ENCODE measurements at places on chromosomes 13 and 19.
A peak's percentile ranks its signal among the peaks of the same experiment; 100 is the strongest.

DNA sequence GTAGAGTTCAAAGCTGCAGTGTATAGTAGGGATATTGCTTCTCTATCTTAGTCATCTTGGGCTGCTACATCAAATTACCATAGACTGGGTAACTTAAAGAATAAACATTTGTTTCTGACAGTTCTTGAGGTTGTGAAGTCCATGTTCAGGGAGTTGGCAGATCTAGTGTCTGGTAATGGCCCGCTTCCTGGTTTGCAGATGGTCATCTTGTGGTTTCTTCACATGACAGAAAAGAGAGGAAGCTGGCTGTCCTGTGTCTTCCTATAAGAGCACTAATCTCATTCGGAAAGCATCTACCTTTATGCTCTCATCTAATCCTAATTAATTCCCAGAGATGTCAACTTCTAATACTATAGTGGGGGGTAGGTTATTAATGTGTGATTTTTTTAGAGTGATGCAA is 6.2 kb downstream of the ZNF763 start:
- no peak for DNase-seq

GRCh38 chr19:2616741-2617392 is 85.6 kb downstream of the GNG7 start:
- no peak for DNase-seq

GRCh38 chr19:53772943-53773342 is 51.2 kb downstream of the NLRP12 start:
- peak; percentile 29 for DNase-seq

DNA sequence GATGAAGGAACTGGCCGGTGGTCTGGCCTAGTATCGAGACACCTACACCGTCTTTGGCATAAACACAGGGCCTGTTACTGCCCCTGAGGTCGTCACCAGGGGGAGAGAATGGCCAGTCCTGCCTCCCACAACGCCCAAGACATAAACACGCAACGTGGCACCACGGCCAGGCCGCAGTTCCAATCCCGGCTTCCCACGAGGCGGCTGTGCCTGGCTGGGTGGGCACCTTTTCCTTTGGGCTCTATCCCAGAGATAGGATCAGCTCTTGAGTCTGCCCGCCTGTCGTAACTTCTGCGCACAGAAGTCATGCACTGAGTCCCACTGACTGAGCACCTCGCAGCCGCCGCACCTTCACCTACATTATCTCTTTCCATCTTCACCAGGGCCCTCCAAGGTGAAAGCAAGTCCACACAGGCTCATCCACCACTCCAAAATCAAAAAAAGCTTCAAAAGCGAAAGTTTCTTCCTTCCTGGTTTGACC is 1.1 kb downstream of the MIER2 start:
- no peak for DNase-seq

DNA sequence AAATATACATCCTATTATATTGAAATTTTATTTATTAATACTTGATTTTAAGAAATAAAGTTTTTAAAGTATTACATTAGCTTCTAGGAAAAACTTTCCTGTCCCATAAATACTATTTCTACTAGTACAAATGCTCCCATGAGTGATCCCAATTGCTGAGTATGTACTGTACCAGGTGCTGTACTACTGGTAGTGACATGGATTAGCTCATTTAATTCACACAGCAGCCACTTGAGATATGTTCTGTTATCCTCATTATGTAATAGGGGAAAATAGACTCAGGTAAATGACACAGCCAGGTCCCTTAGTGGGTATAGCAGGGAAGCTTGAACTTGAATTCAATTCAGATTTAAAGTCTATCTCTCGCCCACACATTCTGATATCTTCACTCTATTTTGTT is 363.1 kb downstream of the FGF14 start:
- no peak for DNase-seq

DNA sequence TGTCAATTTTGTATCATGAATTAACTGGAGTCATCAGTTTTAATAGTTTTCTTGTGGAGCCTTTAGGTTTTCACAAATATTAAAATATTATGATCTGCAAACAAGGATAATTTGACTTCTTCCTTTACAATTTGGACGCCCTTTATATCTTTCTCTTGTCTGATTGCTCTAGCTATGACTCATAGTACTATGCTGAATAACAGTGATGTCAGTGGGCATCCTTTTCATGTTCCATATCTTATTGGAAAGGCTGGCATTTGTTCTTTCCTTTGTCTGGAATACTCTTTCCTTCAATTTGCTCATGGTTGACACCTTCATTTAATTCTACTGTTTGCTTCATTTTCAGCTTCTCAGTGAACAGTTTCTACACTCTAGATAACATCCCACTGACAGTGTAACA is 1129.3 kb downstream of the SLITRK5 start:
- DNase-seq: no peak

- DNase-seq: no peak
Observed at GRCh38 chr13:101919541-101920181, 467.2 kb downstream of the ITGBL1 start.

- no peak for DNase-seq
Observed at GRCh38 chr13:25725104-25725503, 326.7 kb downstream of the SHISA2 start.

GRCh38 chr13:63167699-63168337 is 1752.2 kb upstream of the PCDH20 start:
- no peak for DNase-seq

- DNase-seq: no peak
Observed at GRCh38 chr13:29583073-29583785, 12.3 kb downstream of the SLC7A1 start.

DNA sequence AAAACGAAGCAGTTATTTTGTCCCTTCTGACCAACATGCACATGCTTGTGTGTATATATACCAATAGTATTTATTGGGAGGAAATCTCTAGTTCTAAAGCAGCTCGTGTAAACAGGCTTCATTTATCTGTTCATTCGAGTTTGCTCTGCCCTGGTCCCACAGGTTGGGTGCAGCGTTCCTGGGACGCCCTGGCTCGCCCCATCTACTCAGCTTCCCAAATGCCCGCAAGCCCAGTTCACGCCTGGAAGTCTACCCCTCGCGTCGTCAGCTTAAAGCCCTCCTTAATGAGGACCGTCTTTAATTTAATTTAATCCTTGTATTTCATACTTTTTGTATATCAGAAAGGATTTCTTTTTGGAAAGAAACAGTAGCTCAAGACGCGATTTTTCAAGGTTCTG is 604 bp downstream of the THSD1 start:
- no peak for DNase-seq

- no peak for DNase-seq
Observed at GRCh38 chr19:47032171-47032811, 12.7 kb downstream of the NPAS1 start.

DNA sequence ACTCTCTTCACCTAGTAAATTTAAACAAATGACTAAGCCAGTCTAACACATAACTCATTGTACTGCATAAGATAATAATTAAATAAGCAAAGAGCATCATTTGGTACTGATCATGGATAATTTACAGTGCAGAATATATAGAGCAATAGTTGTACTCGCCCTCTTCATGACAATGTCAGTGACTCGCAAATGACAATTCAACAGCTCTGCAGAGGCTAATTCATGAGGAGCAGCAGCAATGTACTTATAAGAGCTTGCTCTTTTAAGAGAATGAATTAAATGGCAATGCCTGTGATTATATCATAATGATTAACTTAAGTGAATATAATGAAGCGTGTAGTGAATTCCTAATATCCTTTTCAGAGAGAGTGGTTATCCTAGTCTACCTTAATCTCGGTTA is 284.5 kb upstream of the PCDH20 start:
- DNase-seq: no peak

GRCh38 chr13:75312884-75313520 is 169.0 kb downstream of the TBC1D4 start:
- no peak for DNase-seq

DNA sequence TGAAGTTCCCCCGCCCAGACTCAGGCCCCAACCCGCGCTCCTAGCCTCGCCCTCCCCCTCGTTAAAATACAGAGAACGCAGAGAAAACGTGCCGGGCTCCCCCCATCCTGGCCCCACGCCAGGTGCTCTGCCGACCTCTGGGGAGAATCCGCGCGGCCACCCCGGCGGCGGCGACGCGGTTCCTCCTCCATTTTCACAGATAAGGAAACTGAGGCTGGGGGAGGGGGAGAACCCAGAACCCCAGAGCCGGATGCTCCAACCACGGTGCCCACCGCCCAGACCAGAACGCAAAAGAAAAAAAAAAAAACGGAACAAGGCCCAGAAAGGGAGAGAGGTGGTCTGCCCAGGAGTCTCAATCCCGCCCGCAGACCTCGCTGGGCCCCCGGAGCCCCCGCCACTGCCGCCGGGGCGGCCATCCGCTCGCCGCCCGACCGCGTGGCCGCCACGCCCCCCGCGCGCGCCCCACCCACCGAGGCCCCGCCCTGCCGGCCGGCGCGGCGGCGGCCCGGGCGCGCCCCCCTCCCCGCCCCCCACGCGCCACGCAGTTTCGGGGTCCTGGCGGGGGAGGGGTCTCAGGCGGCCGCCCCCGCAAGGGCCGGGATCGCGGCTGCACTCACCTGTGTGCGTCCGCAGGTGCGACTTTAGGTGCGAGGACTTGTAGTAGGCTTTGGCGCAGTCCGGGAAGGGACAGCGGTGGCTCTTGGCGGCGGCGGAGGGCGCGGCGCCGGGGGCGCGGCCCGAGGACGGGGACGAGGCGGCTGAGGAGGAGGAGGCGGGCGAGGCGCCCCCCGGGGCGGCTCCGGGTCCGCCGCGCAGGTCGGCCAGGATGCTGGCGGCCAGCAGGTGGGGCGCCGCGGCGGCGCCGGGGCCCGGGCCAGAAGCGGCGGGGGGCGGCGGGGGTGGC is 703 bp downstream of the KLF16 start:
- DNase-seq: no peak

GRCh38 chr13:65112531-65112941 is 2117.6 kb downstream of the PCDH9 start:
- DNase-seq: no peak

DNA sequence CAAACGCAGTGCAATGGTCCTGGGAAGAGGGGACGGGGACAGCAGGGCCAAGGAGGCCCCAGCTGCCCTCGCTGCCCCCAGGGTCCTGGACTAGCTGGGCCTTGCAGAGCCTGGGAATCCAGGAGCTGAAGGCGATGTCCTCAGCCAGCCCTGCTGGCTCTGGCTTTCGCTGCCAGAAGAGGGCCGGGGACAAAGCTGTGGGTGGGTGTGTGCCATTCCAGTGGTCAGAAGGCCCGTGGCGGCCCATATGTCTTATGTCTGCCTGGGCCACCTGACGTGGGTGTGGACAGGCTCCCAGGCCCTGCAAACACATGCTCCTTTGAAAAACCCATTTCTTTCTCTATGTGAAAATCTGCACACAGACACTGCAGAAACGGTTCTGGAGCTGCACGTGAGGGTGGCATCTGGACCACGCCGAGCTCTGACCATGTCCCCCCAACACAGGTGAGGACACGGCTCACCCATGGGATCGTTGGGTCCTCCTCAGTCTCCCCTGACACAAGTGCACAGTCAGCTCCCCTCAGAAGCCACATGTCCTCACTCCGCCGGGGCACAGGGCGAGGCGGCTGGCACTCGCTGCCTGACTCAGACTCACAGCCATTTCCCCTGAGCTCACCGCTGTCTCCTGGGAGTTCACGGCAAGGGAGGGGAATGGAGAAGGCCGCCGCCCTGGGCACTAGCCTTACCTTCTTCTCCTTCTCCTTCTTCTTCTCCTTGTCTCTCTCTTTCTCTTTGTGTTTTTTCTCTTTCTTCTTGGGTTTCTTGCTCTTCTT is 16.9 kb downstream of the IZUMO4 start:
- DNase-seq: no peak

DNA sequence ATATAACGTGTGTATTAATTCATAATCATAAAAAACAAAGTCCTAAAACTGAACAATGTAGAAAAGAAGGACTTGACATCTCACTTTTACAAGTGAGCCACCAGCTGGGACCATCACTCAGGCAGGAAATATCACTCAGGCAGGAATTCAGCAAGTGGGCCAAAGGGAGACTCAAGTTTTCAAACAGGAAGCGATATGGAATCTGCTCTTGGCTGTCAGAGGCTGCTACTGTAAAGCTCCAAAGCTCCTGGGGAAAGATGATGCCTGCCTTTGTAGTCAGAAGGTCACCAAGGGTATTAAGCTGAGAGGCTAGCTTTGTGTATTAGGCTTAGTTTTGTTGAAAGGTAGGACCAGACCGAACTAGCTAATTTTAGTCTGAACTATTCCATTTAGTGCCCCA is 5.5 kb upstream of the AKAP11 start:
- DNase-seq: no peak

DNA sequence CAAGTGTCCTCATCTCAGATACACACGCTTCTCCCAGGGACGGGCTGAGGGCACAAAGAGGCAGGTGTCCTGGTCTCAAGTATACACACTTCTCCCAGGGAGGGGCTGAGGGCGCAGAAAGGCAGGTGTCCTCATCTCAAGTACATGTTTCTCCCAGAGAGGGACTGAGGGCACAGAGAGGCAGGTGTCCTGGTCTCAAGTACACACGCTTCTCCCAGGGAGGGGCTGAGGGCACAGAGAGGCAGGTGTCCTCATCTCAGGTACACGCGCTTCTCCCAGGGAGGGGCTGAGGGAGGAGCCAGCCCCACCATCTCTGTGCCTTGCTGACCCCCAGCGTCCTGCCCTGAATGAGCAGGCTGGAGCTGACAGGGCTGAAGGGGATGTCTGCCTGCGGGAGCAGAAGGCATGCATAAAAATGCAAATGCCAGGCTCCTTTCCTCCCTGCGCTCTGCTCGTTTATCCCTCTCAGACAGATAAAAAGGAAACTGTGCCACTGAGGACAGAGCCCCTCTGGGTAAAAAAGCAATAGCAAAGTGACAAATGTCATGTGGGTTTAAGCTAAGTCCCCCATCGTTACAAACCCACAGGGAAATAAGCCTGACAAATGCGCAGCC is 96.1 kb upstream of the UQCRFS1 start:
- no peak for DNase-seq

GRCh38 chr19:44714597-44715169 is 15.7 kb downstream of the CEACAM16 start:
- DNase-seq: no peak

All from mesothelial cell of epicardium (in vitro differentiated cells).